Activated CD4-positive, alpha-beta T cell treated with anti-CD3 and anti-CD28 coated beads, Interleukin-10, Interleukin-2, amounts not matched to agents 100 ng/mL and 50 ng/mL, durations not matched to agents 16 hours and 8 hours (primary cell): ENCODE measurements at places on chromosomes 11 and 22.

DNA sequence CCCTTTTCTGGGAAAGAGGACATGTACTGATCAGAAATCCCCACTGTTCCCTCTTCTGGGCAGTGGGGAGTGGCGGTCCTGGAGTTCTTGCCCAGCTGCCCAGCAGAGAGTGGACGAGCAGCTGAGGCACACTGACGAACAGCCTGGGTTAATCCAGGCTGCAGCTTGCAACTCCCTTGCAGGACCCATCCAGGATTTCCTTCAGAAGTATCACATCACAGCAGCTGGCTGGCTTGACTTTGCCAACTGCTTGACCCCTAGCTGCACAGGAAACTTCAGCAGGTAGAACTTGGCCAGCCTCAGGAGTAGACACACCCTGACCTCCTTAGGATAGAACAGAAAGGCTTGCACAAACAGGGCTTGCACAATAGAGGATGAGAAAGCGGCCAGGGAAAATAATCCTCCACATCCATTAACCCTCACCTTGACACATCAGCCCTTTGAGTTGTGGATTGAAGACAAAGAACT, 27.9 kb upstream of the FZD4 start:
- DNase-seq: no peak

DNA sequence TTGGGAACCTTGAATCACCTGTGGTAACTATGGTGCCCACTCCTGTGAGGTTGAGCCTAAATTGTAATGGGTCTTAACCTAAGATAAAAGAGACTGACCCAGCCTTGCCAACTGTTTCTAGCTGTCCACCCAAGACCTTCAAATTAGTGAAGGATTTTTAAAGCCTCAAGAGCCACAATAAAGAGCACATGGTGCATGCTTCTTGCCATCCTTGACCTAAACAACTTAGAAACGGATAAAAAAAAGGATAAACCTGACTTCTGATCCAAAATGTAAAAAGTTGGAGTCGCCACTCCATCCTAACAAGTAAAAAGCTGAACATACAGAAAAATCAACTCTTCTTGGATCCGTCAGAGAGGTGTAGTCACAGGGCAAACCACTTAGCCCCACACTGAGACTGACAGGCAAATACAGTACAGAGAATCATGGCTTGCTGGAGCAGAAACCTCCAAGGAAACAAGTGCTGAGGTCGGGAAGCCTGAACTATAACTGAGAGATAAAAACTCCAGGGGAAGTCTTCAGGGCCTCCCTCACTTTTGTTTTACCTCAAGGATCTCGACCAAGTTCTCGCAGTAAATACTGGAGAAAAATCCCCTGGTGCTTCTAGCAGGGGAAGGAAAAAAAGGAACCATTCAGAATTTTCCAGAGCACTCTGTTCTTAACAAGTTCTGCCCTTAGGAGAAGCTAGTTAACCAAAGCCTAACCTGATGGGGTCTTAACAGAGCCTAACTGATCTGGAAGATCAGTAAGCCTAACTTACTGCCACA, 16.3 kb downstream of the ENTHD1 start:
- no peak for DNase-seq

DNA sequence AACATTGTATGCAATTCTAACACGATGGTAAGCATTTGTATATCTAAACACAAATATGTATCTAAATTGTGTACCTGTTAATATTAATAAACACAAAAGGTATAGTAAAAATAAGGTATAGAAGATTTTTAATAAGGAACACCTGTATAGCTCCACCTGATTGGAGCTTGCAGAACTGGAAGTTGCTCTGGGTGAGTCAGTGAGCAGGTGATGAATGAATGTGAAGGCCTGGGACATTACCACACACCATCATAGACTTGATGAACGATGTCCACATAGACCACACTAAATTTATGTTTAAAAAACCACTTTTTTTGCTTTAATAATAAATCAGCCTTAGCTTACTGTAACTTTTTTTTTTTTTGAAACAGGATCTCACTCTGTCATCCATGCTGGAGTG, 97.6 kb upstream of the CLMP start:
- DNase-seq: no peak

DNA sequence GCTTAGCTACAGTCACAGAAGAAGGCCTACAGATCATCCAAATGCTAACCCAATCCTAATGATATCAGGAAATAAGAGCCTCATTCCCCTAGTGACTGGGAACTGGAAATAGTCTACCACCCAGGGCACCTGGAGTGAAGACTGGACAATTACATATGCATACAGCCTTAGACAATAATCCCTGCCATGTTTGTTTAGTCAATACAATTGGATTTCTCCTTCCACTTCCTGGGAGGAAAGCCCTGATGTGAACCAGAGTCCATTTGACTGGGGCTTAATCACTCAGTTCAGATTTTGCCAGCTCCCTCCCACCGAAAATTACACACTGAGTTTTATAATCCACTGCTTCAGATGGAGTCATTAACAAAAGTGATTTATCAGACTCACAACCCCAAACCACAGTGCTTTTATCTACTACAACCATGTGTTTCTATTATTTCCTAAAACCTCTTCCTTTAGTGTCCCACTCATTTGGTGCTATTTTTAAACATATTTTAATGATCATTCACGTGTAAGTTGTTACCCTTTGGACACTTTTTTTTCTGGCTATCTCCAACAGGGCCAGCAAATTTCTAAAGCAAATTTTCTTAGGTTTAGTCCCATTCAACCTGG, 29.9 kb downstream of the CWF19L2 start:
- no peak for DNase-seq

- no peak for DNase-seq
Observed at GRCh38 chr22:44917372-44918165, 92.2 kb downstream of the PHF21B start.

DNA sequence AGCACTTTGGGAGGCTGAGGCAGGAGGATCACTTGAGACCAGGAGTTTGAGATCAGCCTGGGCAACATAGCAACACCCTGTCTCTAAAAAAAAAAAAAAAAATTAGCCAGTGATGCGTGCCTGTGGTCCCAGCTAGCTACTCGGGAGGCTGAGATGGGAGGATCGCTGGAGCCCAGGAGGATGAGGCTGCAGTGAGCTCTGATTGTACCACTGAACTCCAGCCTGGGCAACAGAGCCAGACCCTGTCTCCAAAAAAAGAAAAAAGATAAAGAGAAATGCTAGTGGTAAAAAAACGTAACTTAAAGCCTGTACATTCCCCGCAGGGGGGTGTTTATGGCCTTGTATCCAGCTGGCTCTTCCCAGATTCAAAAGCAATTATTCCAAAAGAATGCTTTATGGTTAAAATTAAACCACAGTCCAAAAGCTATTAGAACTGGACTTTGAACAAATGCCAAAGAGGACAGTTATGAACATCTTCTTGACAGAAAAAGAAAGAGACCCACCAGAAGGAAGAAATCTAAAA, 16.4 kb upstream of the SNX32 start:
- no peak for DNase-seq

DNA sequence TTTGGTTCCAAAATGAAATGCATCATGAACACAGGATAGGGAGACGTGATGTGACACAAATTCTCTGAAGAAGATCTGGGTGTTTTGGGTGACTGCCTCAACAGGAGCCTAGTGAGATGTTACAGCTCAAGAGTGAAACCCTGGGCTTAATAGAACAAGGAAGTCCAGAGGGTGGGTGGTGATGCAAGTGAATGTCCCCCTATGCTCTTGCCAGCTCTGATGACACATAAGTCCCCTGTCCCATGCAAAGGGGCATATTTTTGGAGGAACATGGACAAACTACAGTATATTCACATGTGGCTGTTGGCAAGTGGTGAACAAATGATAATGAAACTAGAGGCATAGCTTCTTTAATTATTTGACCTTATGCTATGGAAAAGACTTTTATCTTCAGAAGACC, 9.2 kb downstream of the CRTAM start:
- DNase-seq: no peak

- no peak for DNase-seq
Observed at GRCh38 chr11:20493340-20493739, 105.8 kb downstream of the PRMT3 start.

DNA sequence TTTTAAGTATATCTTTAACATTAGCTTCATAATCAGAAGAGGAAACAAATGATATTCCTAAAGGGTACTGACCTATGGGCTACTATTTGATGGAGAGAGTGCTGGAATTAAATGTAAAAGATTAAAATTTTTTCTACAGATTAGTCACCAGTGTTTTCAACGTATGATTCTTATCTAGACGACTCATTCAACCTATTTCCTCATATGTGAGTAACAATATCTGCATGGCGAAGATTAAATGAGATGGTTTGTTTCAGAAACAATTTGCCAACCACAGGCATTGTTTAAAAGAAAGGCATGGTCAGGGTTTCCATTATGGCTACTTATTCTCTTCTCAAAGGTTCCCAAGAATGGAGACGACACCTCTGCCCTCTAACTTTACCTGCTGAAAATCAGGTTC, 20.4 kb downstream of the OR56B4 start:
- DNase-seq: no peak

- no peak for DNase-seq
Observed at GRCh38 chr22:29263791-29264276, 3.9 kb downstream of the RHBDD3 start.

GRCh38 chr22:43270314-43270908, 72.8 kb downstream of the SCUBE1 start:
- DNase-seq: no peak

GRCh38 chr22:22579869-22580604, 21.0 kb upstream of the PRAME start:
- no peak for DNase-seq

DNA sequence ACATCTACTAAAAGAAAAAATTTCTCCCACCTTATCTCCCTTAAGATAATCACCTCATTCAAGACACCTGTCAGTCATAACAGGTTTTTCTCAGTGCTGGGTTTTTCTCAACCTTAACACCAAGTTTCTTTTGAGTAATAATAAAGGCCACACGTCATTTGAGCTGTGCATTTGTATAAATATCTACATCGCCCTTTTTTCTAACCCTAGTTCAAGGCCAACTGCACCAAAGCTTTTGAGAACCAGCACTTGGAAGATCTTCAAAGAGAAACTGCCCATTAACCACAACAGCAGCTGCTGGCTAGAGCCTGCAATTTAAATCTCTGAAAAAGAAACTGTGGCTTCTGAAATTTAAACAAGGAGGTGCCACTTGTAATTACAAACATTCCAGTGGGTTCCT, 6.9 kb downstream of the CADM1 start:
- no peak for DNase-seq

- no peak for DNase-seq
Observed at GRCh38 chr11:108994887-108995286, 330.0 kb downstream of the DDX10 start.

GRCh38 chr22:20882855-20883254, 24.0 kb downstream of the SNAP29 start:
- no peak for DNase-seq

DNA sequence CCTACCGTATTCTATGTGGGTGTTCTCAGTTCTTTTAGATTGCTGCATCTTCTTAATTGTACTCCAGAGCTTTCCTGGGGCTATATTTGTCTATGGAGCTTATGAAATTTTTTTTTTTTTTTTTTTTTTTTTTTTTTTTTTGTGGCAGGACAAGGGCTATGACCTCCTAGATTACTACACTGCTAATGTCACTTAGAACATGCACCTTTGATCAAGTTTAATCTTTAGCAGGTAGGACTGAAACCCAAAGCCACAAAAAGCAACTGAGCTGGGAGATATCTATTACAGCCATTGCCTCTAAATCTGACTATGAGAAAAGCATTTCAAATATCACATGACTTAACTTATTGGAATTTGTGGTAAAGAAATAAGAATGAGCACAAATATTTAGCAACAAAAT, 21.7 kb upstream of the ABTB2 start:
- DNase-seq: no peak

GRCh38 chr11:121367001-121367843, 74.7 kb downstream of the SC5D start:
- peak; percentile 23 for DNase-seq
